Stimulated activated CD4-positive, alpha-beta T cell treated with anti-CD3 and anti-CD28 coated beads, Interleukin-4, amount 100 ng/mL, for 48 hours (primary cell): ENCODE measurements at places on chromosomes 7 and 10.

GRCh38 chr10:101894742-101895141 lies 51.1 kb upstream of the KCNIP2 start:
- no peak for DNase-seq

GRCh38 chr10:124356701-124357560 lies 61.8 kb downstream of the OAT start:
- no peak for DNase-seq

- DNase-seq, result no peak
These were observed 18.8 kb downstream of the NUDT1 start for GRCh38 chr7:2260820-2261219.

DNA sequence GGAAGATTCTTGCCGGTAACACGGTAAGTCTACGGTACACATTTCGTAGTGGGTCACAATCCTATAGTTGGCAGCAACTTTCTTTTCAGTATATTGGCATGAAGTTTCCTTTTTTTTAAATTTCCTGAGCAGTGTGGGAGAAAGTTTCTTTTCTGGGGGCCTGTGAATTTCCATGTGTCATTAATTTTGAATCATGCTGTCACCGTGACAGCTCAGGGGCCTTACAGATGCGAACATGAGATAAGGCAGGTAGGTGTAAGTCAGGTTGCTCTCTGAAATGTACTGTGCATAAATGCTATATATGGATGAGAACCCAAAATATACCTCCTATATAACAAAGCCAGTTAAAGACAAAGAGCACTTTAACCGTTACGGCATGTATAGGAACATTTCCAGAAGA lies 65.4 kb upstream of the SEM1 start:
- no peak for DNase-seq

GRCh38 chr10:22479419-22479818 lies 134.1 kb downstream of the SPAG6 start:
- no peak for DNase-seq

GRCh38 chr7:87628780-87629569 lies 777 bp downstream of the RUNDC3B start:
- peak; percentile 8 for DNase-seq

- no peak for DNase-seq
These were observed 74.9 kb downstream of the NUDCD3 start for GRCh38 chr7:44415510-44415909.

DNA sequence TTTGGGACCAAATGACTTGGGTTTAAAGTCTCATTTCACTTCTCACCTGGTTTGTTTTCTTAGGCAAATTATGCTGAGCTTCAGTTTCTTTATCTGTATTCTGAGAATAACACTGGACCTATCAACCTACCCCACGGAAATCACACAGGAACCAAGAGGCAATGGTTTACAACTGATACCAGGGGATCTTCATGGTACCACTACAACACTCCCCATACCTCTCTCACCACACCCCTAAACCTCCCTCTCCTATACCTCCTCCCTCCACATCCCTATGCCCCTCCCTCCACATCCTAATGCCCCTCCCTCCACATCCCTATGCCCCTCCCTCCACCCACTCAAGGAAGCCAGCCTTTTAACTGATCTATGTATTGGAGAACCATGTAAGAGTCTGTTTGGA lies 9.9 kb downstream of the FAM204A start:
- DNase-seq, result no peak

- no peak for DNase-seq
These were observed 2.7 kb downstream of the GPR146 start for GRCh38 chr7:1046722-1047679.

GRCh38 chr7:29281782-29282541 lies 87.4 kb downstream of the CHN2 start:
- DNase-seq, result no peak

DNA sequence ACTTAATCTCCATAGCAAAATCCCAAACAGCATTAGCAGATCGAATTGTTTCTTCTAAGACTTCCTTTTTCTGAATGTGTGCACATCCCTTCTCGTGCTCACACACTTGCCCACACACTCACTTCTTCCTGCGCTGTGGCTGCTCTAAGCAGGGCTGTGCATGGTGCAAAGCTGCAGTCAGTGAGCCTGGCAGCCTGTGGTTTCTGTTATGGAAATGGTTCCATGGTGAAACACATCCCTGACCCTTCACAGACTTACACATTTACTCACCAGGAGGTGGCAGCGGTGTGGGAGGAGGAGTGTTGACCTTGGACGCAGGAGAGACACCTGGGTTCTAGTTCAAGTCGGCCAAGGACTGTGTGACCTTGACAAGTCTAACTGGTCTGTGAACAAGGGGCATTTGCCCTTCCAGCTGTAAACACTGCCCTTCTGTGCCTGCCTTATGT lies 24.9 kb downstream of the MTURN start:
- no peak for DNase-seq

DNA sequence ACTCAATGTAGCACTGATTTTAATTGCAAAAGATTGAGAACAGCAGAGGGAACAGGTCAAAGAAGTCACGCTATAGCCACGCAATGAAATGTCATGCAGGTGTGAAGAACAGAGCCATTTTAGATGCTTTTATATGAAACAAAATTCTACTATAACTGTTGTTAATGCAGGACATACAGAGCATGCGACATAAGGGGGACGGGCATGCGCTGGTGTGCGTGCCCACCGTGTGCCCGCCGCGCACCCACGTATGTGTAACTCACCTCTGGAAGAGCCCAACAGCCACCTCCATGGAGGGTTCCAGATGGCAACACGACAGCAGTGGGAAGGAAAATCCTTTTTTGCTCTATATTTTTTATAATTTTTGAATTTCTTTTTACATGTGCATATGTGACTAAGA lies 410.0 kb upstream of the RNF32 start:
- no peak for DNase-seq

DNA sequence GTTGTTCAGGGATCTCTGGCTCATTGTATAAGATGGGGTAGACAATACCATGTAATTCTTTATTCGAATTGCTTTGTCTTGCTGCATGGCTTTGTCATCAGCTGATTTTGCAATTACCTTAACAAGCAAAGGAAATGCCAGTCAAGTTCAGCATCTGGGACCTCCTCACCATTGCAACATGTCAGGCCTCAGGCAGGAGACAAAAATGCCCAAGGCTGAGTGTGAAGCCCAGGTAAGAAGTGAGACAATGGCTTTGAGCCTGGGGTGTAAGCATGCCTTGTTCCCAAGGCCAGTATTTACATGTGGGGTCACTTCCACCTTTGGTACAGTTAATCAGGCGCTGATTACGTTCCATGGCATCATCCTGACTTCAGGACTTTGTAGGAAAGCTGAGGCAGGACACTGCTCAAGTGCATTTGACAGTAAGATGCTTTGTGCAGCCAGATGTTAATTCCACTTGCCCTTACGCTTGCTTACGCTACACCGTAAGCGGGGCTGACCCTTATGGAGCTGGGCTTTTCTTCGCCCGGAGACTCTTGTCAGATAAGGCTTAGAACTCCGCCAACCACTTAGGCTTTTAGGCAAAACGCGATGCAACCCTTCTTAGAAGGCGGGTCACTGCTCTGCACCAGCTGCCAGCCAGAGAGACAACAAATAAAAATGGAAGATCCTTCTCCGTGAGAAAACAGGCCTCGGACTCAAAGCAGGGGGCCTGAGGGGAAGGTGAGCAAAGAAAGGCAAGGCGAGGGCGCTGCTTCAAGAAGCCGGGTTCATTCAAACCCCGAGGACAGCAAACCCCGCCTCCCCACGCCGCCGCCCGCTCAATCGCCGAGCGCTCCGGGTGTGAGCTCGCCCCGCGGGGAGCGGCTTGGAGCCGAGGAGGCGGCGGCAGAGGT lies 1.3 kb upstream of the SP4 start:
- DNase-seq, result no peak

DNA sequence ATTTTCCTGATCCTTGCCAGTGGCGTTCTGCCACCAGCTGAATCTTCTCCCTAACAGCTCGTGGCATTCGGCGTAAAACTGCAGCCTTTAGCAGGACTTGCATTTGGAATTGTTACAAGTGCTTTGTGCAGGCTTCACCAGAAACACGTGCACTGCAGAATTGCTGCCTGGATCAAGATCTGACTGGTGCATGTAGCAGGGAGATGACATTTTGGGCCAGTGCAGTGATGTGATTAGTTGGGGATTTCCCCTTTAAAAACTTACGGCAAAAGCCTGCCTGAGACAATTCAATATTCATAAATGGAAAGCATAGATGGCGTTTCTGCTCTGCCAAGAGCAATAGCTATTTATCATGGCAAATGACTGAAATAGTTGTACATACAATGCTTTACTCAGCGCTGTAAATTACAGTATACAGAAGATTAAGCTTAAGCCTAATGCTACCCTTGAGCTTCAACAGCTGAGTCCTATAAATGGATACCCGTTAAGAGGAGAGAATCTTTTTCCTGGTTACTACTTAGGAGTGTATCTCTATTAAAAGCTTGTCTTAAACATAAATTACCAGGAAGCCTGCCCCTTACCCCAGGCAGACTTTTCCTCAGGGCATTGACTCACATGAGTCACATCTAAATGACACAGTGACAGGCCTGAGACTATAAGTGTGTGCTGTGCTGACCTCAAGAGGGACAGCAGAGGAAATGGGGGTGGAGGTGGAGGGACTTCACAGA lies 106.3 kb downstream of the ATXN7L1 start:
- no peak for DNase-seq

DNA sequence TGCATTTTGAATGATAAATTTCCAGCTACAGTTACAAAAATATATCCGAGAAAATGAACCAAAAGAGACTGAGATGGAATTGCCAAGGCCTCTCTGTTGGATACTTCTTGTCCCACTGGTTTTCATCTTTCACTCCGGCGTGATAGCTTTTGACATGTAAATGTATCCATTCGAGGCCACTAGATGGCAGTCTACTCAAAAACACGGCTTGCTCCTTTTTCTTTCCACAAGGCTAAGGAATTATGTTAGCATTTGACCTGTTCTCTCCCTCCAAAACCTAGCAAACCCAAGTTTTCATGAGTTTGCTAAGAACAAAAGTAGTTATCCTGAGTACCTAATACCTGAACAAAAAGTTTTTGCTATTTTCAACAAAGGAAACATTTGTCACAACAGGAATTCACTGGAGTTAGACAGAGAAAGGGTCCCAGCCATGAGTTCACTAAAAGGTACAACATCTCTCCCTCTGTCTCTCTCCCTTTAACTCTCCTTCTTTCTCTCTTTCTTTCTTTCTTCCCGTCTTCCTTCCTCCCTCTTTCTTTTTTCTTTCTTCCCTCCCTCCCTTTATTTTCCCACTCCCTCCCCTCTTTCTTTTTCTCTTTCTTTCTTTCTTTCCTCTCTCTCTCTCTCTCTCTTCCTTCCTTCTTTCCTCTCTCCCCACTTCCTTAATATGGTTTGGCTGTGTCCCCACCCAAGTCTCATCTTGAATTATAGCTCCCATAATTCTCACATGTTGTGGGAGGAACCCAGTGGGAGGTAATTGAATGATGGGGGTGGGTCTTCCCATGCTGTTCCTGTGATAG lies 207.9 kb upstream of the MYO3A start:
- no peak for DNase-seq

- no peak for DNase-seq
These were observed 186.3 kb downstream of the FRMD4A start for GRCh38 chr10:14144451-14144850.

DNA sequence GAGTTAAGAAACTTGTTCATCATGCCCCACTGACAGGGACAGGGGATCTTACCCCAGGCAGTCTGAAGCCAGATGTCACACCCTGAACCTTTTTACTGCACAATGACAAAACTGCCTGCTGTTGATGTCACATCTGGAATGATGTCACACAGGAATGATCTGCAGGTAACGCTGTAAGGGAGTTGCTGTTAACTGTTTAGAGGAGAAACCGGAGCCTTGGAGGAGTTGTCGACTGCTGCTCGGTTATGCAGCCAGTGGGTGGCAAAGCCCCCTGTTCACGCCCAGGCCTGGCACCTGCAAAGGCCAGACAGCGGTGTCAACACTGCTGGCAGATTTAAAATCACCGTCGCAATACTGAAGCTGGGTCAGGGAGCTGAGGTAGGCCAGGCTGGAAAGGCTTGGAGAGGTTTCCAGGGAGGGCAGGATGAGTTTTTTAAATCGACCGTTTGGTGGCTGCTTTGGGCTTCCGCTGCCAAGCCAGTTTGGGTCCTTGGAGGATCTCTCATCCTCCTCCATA lies 10.0 kb upstream of the SLIT1 start:
- DNase-seq, result no peak

DNA sequence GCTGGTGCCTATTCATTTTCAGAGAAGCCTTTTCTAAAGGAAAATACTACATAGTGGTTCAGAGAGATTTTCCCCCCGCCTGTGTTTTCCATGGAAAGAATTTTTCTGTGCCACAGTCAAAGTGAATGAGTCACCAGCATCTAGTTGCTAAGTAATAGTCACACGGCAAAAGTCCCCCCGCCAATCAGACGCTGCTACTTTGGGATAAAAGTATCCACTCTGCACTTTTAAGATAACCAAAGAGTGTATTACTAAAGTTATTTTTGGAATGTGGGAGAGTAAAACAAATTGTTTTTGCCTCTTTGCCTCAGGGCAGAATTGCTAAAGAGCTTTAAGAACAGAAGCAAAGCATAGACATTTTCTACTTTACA lies 23.5 kb downstream of the ABLIM1 start:
- DNase-seq, result no peak

GRCh38 chr10:23742807-23743206 lies 303.9 kb downstream of the OTUD1 start:
- no peak for DNase-seq

- no peak for DNase-seq
These were observed 369.9 kb upstream of the KCND2 start for GRCh38 chr7:119903085-119903484.

DNA sequence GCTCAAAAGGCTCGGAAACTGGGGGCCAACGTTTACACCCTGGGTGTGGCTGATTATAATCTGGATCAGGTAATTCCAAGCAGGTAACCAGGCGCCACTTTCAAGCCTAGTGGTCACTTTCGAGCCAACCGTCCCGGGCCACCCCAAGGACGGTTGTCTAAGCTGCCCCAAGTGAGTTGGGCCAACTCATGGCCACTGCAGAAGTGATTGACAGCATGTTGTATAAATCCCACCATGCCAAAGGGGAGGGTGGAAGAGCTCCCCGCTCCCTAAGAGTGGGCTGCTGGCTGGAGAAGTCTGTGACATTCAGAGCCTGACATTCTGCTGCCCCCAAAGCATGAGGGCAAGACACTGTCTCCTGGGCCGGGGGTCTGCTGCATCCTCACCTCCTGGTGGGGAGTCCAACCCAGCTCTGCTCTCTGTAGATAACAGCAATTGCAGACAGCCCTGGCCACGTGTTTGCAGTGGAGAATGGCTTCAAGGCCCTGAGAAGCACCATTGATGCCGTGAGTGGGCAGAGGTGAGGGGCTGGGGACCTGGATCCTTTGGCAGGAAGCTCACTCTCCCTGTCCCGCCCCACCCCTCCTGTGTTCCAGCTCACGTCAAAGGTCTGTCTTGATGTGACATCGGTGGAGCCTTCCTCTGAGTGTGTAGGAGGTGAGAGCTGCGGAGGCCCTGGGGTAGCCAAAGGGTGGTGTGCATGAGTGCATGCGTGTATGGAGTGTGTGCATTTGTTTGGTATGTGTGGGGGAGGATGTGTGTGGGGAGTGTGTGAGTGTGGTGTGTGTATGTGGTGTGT lies 10.8 kb downstream of the ANTXRL start:
- DNase-seq, result no peak
